ENCODE measurements at places on chromosomes 5 and 9.

DNA sequence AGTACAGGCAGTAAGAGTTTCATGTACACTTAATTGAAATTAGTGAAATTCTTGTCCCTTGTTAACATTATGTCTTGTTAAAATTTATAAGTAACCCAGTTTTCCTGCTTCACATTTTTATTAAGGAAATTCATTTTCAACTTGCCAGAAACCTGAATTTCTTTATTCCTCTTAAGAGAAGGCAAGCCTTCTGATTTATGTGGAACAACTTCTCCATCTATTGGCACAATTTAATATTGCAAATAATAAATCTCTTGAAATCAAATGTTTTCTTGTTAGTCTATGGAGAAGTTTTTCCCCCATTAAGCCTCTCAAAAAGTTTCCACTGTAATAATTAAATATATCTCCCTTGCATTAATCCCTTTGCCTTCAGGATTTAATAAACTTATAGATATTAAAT, 33.8 kb upstream of the ACO1 start:
- no peak for DNase-seq

- no peak for DNase-seq
These were observed 130.9 kb downstream of the SUSD1 start for GRCh38 chr9:112044186-112044585.

DNA sequence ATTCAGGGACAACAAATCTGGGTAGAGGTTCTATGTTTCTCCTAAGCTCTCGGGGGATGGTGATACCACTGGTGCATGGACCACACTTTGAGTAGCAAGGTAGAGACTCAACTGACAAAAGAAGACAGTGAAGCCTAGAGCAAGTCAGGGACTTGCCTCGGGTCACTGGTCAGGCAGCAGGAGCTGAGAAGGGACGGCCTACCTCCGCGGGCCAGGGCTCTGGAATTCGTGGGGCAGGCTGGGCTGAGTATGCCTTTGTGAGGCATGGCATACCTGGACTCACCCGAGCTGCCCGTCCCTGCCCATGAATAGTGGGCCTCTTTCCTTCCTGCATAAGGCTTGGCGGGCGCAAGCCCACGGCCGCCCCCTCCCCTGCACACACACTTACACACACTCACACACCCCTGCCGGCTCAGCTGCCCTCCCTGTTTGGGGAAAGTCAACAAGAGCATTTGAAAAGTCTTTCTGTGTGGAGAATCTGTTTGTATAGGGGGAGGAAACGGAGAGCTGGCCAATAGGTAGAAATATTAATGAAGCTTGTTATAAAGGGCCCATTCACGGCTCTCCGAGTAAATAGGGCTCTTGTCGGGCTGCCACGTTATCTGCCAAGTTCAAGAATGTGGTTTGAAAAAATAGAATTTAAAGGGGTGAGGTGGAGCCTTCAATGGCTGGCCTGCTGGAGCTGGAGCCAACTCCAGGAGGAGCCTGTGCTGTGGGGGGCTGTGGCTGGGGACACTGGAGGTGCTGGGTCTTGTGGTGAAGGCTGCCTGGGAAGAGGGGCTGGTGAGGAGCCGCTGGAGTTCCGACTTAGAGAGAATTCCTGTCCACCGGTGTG, 19.1 kb upstream of the KIF12 start:
- no peak for DNase-seq

GRCh38 chr5:172104021-172104420, 84.0 kb downstream of the STK10 start:
- DNase-seq = no peak

DNA sequence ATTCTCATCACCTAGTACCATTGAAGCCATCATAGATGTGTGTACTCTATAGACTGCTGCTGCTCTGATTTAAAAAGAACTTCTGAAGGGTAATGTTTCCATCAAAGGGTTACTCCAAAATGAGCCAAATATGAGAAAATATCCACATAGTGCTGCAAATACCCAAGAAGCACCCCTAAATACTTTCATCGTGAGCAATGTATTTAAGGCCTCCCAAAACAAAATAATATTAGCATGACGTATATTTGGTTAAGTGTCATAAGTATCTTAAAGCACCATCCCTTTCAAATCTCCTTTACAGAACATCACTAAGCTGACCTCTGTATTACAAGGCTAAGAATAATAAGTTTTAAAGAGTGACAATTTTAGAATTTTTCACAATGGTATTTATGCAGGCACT, 421.8 kb downstream of the MTRR start:
- DNase-seq = no peak

GRCh38 chr5:140548791-140549190, 1.3 kb downstream of the EIF4EBP3 start:
- no peak for DNase-seq

GRCh38 chr5:58357121-58357520, 102.8 kb downstream of the PLK2 start:
- no peak for DNase-seq

- no peak for DNase-seq
These were observed 15.7 kb upstream of the BTF3 start for GRCh38 chr5:73482383-73483136.

- DNase-seq = peak; percentile 82
These were observed 230.3 kb downstream of the AUH start for GRCh38 chr9:91131433-91131839.

GRCh38 chr9:13580760-13581159, 301.3 kb upstream of the MPDZ start:
- DNase-seq = no peak

- DNase-seq = no peak
These were observed 97.4 kb downstream of the HINT1 start for GRCh38 chr5:131067636-131068035.

Measured in stimulated activated CD4-positive, alpha-beta T cell treated with anti-CD3 and anti-CD28 coated beads, Interleukin-15, amount 100 ng/mL, for 48 hours (primary cell).